H9 (cell line): ENCODE measurements at places on chromosomes 3 and 15.

DNA sequence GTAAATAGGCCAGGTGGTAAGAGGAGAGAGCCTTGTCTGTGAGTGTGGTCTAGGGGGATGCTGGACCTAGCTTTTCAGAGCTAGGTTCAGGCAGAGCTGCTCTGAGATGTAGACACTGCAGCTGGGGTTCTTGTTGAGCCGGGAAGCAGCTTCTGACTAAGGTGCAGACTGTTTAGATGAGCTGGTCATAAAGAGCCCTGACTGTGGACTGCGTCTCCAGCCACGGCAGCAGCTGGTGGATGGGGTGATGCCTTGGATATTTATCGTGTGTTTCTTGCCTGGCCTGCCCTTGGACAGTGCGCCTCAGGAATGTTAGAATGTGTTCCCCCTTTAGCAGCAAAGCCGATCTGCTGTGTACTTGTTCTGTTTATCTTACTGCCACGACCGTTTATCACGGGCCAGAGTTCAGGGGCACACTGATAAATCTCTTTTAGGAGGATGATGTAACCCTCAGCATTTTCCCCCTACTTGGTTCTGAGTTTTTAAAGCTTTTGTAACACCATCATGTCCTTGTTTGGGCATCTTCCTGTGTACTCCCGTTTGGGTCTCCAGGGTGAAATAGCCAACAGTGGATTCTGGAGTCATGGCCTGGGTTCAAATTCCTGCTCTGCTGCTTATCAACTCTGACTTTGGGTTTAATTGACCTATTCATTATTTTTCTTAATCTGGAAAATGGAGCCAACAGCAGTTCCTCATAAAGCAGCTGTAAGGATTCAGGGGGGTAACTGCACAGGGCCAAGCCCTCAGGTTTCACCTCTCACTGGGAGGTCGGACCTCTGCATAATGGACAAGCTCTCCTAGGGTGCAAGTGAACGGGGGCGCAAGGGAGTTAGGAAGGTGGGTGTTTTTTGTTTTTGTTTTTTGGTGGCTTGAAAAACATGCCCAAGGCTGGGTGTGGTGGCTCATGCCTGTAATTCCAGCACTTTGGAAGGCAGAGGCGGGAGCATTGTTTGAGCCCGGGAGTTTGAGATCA is 51.4 kb downstream of the FLNB start:
- DNase-seq: no peak

DNA sequence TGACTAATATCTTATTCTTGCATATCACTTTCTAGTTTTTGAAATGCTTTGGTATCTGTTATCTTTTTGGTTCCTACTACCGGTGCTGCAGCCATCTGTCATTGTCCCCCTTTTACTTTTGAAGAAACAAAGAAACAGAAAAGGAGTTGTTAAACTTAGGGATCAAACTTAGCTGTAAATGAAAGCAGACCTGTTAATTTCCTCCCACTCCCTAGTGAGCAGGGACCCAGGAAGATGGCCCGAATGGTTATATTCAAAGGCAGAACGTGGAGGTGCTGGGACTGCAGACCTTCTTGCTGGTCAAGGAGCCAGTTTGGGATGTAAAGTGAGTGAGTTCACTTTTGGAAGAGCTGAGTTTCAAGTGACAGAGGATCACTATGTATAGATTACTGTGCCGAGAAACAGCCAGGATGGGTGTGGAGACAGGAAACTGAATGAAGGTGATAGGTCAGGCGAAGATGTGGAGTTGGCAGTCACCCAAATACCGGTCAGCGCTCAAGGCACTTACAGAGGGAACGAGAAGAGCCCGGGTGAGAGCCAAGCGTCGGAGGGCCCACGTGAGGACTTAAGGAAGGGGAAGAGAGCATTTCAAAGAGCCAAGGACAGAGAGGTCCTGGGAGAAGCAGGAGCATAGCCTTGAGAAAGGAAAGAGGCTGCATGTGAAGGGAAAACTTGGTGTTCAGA is 20.1 kb downstream of the KBTBD8 start:
- no peak for DNase-seq

GRCh38 chr15:69491038-69491505 is 38.5 kb downstream of the RPLP1 start:
- no peak for DNase-seq

DNA sequence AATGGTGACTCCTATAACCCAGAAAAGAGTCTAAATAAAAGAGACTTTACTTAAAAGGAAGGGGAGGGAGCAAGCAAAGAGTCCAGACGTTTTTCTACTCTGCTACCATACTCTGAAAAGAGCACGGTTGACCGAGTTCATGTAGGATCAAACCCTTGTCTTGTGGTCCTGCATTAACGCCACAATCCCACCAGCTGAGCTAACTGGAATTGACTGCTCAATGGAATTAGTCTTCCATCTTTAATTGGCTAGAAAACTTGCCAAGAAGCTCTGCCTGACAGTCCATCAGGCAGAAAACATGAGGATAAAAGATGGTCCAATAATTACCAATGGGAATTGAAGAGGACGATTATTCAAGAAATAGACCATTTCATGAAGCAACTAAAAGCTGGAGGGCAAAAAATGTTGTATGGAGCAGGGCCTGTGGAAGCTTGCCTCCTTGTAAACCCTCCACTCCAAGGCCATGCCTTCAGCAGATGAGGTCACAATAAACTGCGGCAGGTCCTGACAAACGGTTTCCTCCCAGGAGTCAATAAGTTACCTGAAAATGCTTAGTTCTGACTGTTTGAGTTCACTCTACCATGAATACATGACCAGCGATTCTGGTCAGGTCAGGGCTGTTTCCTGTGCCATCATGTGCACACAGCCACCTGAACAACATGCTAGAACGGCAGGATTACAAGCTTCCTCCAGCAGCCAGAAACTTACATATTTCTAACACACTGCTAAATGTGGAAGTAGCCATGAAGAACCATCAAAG is 35.6 kb upstream of the ARHGEF3 start:
- DNase-seq: no peak

DNA sequence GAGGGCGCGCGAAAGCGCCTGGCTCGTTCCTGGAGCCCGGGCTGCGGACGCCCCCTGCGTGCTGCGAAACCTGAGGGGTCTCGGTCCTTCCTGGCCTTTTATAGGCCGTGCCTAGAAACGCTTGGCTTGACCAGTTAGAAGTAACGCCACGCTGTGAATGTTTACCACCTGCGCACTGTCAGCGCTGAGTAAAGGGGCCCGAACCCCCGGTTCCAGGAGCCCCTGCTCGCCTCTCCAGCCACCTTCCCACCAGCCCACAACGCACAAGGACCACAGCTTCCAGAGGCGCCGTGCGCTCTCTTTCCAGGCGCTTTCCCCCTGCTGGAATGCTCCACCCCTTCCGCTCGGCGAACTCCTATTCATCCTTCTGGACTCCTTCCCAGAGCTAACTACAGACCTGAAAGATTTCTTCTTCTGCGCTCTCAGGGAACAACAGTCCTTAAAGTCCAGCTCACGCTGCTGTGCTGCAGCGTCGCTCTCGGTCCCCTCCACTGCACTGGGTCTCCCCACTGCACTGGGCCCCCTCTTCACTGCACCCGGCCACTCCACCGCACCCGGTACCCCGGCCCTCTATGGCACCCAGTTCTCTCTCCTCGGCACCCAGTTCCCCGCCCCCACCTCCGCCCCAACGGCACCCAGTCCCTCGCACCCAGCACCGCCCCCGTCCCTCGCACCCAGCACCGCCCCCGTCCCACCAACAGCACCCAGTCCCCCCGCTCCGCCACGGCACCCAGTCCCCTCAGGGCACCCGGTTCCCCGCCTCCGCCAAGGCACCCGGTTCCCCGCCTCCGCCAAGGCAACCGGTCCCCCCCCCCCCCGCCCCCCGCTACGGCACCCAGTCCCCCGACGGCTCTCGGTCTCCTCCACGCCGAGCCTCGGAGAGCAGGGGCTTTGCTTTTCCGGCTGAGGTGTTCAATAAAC is 69.8 kb downstream of the SQOR start:
- DNase-seq: peak; percentile 86

GRCh38 chr15:24957691-24958090 is 2.9 kb downstream of the SNRPN start:
- DNase-seq: no peak

GRCh38 chr15:42072141-42072685 is 22.1 kb downstream of the PLA2G4D start:
- DNase-seq: no peak

GRCh38 chr3:19147905-19148767 is at the start of gene KCNH8:
TSS of gene KCNH8 (plus strand) at chr3:19148510. CDS start at chr3:19148720, 210 bp downstream.
- DNase-seq: peak; percentile 50

GRCh38 chr15:83899670-83900069 is 245.7 kb downstream of the ADAMTSL3 start:
- DNase-seq: no peak

DNA sequence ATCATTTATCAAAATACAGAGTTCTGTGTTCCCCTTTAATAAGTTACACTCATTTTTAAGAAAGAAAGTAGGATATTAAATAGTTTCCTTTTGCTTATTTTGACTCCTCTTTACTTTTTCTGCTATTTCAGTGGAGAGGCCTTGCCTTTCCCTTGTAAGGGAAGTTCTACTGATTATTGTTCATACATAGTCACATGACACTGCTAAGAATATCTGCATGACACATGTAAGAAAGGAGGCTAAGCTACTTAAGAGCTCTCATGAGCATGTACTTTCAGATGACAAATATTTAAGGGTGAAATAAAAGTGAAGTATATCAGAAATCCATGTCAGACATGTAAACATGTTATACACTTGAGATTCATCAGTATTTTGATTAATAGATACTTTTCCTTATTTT is 39.0 kb downstream of the MYRIP start:
- DNase-seq: no peak

DNA sequence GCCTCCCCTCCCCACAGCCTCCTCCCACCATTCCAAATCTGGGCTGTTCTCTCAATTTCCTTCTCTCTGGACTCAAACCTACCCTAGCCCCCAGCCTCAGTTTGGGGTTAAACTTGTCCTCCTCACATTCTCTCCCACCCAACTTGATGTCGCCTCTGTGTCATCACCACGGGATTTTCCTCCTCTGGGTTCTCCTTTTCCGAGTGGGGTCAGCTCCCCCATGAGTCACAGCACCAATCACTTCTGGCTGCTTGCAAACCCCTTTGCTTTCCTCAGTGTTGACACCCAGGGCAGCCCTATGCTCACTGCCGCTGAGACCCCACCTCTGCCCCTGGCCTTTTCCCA is 451 bp downstream of the CCR5AS start:
- no peak for DNase-seq

DNA sequence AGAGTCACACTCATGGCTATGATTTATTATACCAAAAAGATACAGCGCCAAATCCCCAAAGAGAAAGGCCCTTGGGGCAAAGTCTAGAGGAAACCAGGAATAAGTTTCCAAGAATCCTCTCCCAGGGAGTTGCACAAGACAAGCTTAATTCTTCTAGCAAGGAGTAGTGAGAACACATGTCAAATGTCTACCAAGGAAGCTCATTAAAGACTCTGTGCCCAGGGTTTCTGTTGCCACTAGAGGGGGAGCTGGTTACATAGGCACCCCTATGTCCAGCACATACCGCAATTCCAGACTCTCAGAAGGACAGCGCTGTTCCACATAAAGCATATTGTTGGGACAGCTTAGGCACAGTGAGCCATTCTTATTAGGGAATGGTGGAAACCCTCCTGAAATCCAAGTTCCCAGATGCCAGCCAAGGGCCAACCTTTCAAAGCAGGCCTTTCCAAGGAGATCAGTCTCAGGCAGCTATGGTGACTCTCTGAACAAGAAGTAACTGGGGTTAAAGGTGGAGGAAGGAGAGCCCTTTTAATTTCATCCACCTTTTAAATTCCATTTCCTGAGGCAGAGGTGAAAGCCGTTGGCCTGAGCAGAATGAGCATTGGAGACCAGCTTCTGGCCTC is 194.2 kb downstream of the UACA start:
- peak; percentile 32 for DNase-seq

- no peak for DNase-seq
Observed at GRCh38 chr15:61301701-61302100, 72.6 kb upstream of the RORA start.

DNA sequence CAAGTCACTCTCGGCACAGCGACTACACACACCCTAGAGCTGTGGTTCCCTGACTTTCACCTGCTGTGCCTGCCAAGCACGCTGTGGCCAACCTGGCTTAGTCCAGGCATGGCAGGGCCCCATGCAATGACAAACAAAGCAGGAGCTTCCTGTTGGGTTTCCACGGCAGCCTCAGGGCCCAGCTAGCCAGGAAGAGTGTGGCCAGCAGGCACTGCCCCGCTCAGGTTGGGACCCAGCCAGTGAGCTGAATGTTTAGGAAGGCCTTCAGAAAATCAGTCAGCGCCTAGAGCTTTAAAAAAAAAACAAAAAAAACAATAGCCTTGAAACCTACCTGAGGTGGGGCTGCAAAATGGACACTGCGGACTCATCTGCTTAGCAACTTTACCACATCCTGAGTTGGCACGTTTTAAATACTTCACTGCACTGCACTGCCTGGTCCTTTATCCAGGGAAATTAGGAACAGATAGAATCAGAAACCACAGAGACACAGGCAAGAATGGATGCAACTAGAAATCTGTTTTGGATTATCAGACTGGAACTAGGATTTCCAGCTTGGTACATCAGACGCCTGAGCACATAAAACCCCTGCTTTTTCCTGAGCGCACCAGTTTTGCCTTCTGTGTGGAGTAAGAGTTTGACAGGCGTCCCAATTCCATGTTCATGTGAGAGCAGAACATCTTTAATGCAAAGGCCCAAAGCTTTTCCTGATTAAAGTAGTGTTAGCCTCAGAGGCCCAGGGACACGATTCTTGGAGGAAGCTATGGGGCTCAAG is 36.2 kb upstream of the LDHAL6B start:
- DNase-seq: peak; percentile 48

DNA sequence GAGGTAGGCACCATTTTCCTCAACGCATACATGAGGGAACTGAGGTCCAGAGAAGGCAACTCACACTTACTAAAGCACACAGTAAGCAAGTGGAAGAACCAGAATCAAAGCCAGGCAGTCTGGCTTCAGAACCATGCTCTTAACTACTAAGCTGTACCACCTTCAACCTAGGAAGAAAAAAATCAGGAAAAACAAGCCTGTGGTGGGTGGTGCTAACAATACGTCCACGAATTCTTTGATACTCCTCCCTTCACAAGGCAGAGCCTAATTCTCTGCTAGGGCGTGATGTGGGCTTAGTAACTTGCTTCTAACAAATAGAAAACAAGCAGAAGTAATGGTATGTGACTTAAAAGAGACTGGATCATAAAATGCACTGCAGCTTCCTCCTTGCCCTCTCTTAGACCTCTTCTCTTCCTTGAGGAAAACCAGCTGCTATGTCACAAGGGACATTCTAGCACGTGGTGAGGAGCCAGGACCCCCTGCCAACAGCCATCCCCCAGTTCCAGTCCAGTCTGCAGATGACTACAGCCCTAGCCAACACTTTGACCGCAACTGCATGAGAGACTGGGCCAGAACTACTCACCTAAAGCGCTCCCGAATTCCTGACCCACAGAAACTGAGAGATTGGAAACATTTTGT is 36.9 kb downstream of the HACD2 start:
- no peak for DNase-seq

DNA sequence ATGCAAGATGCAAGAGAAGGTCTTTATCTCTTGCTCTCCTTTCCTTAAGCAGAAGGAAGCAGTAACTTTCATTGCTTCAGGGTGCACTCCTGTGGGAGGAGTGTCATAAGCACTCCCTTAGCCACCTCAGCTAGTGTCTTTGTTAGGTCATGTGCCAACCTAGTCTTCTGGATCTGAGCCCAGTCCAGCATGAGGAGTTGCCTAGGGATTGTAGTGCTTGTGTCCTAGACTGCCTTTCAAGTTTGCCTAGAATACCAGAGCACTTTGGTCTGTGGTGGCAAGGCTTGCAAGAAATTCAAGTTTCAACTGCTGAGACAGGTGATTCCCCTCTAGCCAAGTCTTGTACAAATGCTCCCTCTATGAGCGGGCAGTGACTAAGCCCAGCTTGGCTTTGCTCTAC is 633.6 kb downstream of the ZNF385D start:
- no peak for DNase-seq
